NCI-H446 treated with DMSO at 0.1 percent for 48 hours (cell line): ENCODE measurements at places on chromosomes 7 and 10.

DNA sequence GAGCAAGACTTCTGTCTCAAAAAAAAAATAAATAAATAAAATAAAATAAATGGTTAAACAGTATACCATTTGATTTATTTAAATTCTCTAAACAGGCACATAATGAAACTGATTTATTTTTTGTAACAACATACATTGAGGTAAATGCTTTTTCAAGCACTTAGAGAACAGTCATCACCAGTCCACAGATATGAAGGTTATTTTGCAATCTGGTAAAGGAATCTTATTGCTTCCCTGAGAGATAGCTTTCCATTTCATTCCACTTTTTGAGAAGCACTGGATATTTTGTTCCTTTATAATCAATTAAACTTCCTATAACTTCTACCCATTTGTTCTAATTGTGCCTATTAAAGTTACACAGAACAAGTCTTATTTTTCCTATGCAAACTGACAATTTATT is 5.2 kb downstream of the CEP55 start:
- no peak for DNase-seq

DNA sequence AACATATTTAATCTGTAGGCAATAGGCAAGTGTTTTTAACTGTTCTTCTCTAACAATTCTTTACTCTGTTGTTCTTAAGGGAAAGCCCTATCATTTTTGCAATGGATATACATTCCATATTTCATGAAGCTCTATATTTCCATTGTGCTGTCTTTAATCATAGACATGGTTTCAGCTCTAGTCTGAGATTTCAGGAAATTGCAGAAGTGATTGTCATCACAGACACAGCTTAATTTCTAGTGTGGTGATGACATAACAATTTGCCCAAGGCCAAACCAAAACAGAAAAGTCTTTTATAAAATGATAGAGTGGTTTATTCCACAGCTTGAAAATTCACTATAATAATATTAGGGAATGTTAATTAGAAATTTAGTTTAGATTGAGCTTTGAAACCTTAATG is 494.1 kb upstream of the SEMA3A start:
- no peak for DNase-seq

DNA sequence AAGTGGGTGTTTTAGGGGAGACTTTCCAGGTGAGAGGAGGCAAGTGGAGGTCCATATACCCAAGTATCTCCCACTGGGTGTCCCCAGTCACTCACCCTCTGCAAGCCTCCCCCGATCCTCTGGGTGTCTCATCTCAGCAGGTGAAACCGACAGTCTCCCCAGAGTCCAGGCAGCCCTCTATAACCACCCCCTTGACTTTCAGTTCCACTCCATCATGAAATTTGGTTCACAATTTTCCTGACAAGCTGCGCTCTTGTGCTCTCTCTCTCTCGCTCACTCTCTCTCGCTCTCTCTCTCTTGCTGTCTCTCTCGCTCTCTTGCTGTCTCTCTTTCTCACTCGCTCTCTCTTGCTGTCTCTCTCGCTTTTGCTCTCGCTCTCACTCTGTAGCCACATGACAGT is 8.1 kb upstream of the RABGEF1 start:
- no peak for DNase-seq

GRCh38 chr10:79270466-79271246 is 76.6 kb upstream of the PPIF start:
- no peak for DNase-seq

DNA sequence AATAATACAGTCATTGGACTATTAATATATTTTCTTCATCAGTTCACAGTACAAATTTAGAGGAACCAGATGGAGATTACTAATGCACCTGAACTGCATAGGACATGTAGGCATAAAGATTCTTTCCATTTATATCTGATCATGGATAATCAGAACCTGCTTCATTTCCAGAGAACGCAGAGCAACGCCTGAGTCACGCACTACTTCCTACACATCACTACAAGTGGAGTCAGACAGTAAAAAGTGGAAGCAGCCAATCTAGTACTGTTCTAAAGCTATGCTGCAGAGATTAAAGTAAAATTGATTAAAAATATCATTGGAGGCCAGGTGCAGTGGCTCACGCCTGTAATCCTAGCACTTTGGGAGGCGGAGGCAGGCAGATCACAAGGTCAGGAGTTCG is 43.3 kb downstream of the BRI3 start:
- no peak for DNase-seq

GRCh38 chr7:45084336-45084735 is 4.4 kb downstream of the NACAD start:
- no peak for DNase-seq

GRCh38 chr7:158428131-158428836 is 159.3 kb downstream of the PTPRN2 start:
- DNase-seq = no peak

DNA sequence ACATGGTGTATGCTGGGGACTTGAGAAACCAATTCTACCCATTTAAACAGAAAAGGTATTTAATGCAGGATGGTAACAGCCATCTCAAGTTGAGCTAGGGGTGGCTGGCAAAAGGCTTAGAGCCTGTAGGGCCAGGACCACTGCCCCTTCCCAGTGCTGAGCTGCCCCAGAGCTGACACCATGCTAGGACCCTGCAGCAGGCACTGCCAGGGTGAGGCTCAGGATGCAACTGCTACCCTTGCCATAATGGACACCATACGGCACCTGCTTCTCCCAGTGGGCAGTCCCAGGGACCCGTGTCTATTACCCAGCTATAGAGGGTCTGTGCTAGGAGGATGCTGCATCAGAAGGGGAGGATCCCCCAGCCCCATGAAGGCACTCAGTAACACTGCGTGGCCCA is 160.7 kb upstream of the ADCY1 start:
- DNase-seq = no peak
